ENCODE measurements at places on chromosomes 13 and 19.

DNA sequence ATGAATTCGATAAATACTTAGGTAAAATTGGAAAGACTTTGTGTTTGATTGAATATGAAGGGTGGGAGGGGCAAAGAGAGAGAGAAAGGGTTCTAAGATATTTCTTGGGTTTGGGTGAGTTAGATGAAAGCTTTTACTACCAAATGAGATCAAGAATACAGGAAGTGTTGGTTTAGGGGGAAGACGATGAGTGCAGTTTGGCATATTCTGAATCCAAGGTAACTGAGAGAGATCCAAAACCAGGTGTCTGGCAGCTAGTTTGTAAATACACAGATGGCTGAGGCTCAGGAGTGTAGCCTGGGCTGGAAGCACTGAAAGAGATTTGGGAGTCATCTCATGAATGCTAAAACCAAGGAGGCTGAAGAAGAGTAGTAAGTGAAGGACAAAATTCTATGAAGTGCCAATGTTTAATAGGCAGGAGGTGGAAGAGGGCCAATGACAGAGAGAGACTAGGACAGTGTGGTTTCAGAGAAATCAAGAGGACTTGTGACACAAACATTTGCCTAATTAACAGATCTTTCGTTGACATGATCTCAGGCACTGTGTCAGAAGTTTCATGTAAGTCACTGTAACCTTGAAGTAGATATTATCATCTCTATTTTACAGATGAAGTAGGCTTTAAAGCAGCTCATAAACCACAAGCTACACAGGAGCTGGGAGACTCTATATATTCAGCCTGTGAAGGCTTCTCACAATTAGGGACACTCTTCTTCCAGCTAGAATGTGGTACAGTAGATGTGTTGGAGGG is 70.2 kb upstream of the ZDHHC20 start:
- DNase-seq = no peak

GRCh38 chr19:16886305-16886880 is 2.4 kb upstream of the F2RL3 start:
- DNase-seq = no peak

GRCh38 chr13:24724714-24725113 is 39.3 kb upstream of the RNF17 start:
- DNase-seq = no peak

- DNase-seq = no peak
Measured at GRCh38 chr19:49701271-49701786, 10.4 kb downstream of the CPT1C start.

DNA sequence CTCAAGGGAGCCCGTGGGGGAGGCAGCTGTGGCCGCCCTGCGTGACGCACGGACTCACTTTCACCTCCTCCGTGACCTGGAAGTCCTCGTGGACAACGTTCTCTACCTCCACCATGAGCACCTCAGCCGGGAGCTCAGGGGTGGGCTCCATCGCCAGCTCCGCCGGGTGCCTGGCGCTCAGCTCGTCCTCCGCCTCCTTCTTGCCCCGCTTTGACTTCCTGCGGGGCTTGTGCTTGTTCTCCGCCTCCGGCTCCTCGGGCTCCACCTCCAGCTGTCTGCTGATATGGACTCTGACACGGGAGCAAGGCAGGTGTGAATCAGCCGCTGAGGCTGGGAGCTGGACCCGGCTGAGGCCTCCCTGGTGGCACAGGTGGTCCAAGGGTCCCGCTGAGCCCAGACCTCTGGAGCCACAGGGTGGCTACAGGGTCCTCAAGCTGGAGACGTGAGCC is 8.2 kb downstream of the LONP1 start:
- DNase-seq = no peak

GRCh38 chr13:96104516-96104915 is 14.6 kb downstream of the HS6ST3 start:
- DNase-seq = no peak

- no peak for DNase-seq
Measured at GRCh38 chr13:44868397-44868796, 120.9 kb downstream of the NUFIP1 start.

DNA sequence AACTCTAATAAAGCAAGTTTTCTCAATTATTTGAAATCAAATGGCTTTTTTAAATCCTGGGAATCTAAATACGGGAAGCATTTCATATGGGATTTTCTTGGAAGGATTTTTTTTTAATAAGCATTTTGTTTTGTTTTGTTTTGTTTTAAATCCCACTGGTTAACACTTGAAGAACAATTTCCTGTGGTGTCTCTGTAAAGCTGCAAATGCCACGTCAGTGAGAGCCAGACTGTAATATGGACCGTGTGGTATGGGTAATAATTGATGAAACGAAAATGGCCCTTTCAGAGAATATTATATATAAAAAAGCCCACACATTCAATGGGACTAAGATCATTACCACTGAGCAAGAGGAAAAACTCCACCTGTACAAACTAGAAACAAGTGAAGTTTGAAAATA is 33.9 kb upstream of the MIR17HG start:
- DNase-seq = no peak

- no peak for DNase-seq
Measured at GRCh38 chr19:43782689-43783231, 2.0 kb upstream of the KCNN4 start.

GRCh38 chr13:24184265-24184841 is 23.8 kb downstream of the SPATA13 start:
- DNase-seq = no peak

DNA sequence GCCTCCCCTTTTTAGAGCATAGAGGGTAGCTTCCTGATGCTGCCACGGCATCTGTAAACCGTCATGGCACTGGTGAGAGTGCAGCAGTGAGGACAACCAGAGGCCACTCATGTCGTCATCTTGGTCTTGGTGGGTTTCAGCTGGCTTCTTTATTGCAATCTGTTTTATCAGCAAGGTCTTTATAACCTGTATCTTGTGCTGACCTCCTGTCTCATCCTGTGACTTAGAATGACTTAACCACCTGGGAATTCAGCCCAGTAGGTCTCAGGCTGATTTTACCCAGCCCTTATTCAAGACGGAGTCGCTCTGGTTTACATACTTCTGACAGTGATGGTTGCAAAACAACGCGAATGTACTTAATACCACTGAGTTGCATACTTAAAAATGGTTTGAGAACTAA is 14.4 kb upstream of the FBN3 start:
- no peak for DNase-seq

DNA sequence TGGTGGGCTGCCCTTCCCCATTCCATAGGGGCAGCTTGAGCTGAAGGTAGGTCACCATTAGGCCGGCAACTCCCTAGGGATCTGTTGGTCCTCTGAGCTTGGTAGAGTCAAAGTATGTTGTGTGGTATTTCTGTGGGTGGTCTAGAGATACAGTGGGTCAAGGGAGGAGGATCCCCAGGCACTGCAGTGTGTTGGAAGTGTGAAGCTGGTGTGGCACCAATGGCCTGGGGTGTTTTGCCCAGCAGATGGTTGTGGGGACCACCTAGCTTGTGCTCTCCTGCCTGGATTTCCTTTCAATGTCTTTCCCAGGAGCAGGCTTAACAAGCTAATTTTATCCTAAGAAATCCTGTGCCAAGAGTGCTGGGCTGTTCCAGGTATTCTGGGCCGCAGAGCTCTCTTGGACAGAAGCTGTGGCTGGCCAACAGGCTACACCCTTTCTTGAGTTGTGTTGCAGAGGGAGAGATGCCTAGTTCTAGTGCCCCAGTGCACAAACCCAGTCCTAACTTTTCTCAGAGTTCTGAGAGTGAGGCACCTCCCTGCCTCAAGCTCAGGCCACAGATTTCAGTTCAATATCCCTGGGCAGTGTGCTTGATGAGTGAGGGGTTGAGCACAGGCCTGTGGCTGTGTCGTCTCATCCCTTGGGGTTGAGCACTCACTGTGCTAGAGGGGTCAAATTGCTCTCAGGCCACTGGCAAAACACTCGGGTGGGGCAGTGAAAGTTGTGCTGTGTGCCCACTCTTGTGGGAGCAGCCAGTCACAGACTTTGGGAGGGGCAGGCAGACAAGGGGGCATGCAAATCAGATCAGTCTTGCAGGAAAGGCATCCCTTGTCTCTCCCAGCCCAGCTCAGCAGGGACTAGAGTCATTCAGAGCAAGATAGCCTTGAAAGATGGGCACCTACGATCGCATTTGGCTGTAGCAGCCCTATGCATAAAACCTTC is 1806.1 kb upstream of the MIR17HG start:
- DNase-seq = no peak

- no peak for DNase-seq
Measured at GRCh38 chr19:6241680-6242377, 37.9 kb downstream of the MLLT1 start.

DNA sequence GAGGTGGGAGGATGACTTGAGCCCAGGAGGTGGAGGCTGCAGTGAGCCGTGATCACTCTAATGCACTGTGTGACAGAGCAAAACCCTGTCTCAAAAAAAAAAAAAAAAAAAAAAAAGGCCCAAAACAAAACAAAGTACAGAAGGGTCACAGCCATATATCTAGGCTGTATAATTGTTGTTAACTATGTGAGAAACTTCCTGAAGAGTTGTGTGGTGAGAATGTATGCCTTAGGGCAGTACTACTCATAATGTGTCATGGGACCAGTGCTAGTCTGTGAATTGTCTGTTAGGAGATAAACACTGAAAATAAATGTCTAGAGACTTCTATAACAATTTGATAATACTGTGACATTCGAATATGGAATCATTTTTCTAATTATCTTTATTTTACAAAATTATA is 43.1 kb downstream of the PAN3 start:
- DNase-seq = no peak

- DNase-seq = no peak
Measured at GRCh38 chr19:11405846-11406643, 13.1 kb downstream of the RGL3 start.

DNA sequence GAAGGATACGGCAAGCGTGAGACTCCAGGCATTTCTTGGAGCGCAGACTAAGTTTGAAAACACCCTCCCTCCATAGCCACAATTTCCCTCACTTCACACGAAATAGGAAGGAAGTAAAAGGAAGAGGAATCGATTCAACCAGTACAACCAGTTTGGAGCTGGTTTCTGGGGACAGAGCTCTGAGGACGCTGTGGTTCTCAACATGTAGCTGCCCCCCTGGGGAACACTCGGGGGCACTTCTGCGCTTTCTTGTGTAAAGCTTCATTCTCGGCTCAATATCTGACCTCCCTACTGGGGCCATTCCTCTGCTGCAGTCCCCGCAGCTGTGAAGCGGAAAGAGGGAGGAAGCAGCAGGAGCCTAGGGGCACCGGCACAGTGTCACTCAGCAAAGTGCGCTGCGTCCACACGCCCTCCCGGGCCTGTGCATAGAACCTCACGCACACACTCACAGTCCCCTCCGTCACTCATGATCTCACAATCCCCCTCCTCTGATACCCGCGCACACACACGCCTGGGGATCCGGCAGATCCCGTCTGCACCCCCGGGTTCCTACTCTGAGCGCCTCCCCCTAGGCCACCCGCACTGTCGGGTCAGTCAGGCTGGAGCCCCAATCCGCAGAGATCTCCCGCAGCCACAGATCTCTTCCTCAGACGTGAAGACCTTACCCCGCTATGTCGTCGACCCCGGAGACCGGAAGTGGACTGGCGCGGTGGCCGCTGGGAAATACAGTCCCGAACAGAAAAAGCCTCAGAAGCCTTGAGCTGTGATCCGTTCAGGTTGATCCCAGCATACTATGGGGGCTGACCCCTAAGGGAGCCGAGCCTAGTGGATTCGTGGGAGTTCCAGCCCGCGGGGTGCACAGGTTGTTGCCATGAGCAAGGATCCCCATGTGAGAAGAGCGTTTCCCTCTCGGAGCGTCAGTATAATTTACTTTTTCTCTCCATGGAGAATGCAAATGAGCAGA is at the start of gene ZNF780A:
Gene ZNF780A, minus strand, starts transcription at position 703 of the 964 bp plus-strand sequence. CDS start 6,190 bp downstream, outside the sequence.
- DNase-seq = peak; percentile 48

DNA sequence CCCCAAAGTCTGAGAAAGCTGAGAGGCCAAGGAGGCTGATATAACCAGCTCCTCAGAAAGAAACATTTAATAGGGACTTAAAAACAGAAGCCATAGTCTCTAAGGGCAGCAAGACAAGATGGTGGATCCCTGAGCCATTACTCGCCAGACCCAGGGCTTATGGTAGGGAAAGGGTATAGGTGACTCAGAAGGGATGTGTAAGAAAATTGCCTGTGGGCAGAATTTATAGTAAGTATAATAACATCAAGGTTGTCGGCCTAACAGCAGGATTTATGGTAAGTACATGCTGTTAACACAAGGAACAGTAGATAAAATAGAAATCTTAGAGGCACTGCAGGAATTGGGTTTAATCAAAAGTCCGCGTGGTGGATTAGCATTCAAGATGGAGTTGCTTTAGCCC is 14.7 kb downstream of the KBTBD6 start:
- no peak for DNase-seq

DNA sequence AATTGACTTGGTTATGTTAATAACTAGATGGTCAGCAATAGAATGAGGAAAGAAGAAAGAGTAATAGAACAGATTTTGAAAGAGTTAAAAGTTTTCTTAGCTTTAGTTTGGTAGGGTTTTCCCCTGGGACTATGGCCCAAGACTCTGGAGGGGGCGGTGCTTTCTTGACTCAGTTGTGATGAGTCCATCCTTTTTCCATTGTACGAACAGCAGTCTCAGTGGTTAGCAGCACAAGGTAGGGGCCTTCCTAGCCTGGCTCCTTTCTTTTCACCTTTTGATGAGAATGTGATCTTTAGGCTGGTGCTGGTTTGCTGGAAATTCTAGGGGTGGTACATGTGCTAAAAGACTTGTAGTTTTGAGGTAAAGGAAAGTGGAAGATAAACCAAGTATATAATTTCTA is 38.8 kb downstream of the ZNF506 start:
- DNase-seq = no peak

GRCh38 chr13:42377640-42378382 is 105.9 kb downstream of the AKAP11 start:
- DNase-seq = no peak

DNA sequence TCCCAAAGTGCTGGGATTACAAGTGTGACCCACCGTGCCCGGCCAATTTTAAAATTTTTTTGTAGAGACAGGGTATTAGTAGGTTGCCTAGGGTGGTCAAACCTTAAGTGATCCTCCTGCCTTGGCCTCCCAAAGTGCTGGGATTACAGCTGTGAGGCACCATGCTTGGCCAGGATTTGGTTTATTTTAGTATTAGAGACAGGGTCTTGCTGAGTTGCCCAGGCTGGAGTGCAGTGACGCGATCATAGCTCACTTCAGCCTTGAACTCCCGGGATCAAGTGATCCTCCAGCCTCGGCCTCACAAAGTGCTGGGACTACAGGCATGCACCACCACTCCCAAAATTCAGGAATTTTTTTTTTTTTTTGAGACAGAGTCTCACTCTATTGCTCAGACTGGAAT is 5.4 kb upstream of the ZNF414 start:
- no peak for DNase-seq

GRCh38 chr13:68506888-68507551 is 1276.9 kb upstream of the PCDH9 start:
- no peak for DNase-seq

GRCh38 chr13:75136151-75136550 is 345.8 kb downstream of the TBC1D4 start:
- no peak for DNase-seq

- DNase-seq = no peak
Measured at GRCh38 chr13:50238922-50239321, 223.7 kb downstream of the KCNRG start.

GRCh38 chr13:30033681-30034457 is 183.5 kb upstream of the UBL3 start:
- DNase-seq = no peak

GRCh38 chr19:49106648-49107135 is 7.5 kb upstream of the LIN7B start:
- no peak for DNase-seq

- no peak for DNase-seq
Measured at GRCh38 chr19:50873056-50873455, at the start of gene KLK2. Gene KLK2 (plus strand): TSS chr19:50873439. CDS start chr19:50873474, 35 bp downstream.

- DNase-seq = no peak
Measured at GRCh38 chr19:46049597-46049996, 8.8 kb upstream of the IGFL4 start.

All from DMS 273 treated with DMSO at 0.1 percent for 48 hours (cell line).